HFF-Myc (cell line): ENCODE measurements at places on chromosomes 7 and 10.

DNA sequence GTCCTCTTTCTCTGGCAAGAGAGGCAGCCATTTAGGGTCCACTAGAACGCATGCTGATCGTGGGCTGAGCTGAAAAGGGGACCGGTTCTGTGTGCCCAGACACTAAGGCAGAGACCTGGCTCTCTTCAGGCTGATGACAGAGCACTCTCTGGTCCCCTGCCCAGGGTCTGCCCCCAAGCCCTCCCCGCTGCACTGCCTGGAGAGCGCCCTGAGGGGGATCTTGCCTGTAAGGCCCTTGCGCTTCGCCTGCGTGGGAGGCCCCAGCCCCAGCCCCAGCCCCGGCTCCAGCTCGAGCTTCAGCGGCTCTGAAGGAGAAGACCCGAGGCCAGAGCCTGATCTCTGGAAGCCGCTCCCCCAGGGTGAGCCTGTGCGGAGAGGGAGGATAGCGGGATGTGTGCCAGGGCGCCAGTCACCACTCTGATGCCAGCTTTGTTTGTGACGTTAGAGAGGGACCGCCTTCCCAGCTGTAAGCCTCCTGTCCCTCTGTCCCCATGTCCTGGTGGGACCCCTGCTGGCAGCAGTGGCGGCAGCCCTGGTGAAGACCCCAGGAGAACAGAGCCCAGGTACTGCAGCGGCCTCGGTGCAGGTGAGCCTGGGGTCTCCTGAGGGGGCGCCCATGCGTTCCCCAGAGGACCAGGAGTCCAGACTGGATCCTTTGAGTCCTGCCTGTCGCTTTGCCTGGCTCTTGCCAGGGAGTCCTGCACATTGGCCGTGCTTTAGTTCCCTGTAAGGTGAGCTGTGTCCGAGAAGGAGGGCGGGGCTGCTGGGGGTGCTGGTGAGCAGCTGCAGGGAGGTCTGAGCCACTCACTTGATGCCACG lies 43.2 kb downstream of the ZNF467 start:
- DNase-seq: no peak

GRCh38 chr7:1635401-1635800 lies 34.7 kb upstream of the ELFN1 start:
- no peak for DNase-seq

GRCh38 chr10:78931321-78932053 lies 137.3 kb upstream of the ZMIZ1 start:
- peak; percentile 76 for DNase-seq

DNA sequence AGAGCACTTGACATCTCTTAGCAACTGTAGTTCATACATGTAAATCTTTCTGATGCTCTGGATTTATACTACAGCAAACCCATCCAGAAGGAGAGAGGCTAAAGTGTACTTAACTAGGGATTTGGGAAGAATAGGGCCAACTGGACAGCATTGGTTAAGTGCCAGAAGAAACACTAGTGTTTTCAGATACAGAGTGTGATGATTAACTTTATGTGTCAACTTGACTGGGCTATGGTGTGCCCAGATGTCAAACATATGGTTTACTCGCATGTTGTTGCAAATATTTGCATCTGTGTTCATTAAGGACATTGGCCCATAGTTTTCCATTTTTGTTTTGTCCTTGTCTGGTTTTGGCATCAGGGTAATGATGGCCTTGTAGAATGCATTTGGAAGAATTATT lies 384.7 kb upstream of the KCND2 start:
- no peak for DNase-seq

DNA sequence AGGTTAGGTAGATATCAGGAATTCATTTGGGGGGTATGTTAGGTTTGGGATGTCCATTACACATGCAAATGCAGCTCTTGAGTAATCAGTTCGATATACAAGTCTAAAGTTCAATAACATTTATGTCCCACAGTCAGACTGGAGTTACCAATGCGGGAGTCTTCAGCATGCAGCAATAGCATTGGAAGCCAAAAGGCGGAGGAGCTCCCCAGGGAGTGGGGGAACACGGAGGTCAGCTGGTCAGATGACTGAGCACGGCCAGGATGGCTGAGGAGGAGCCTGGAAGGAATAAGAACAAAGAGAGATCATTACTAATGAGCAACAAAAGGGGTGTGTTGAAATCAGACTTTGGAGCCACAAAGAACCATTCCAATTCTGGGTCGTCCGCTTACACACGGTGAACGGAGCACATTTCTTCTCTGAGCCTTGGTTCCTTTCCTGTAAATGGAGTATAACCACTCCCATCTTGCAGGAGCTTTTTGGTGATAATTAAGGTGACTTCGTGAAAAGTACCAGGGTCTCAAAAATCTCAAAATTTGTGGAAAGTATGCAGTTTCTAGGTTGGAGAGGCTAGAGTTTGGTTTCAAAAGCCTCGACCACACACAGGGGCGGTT lies 478 bp upstream of the ZNF22 start:
- no peak for DNase-seq

GRCh38 chr10:130553826-130554225 lies 417.6 kb downstream of the GLRX3 start:
- no peak for DNase-seq
